NCI-H187 (cell line): ENCODE measurements at places on chromosomes 7 and 10.

- DNase-seq: no peak
Observed at GRCh38 chr7:116377721-116378120, 121.8 kb upstream of the CAV2 start.

- DNase-seq: no peak
Observed at GRCh38 chr10:9951481-9952257, 1066.0 kb upstream of the CELF2 start.

- no peak for DNase-seq
Observed at GRCh38 chr7:36732806-36733205, 8.5 kb upstream of the AOAH start.

DNA sequence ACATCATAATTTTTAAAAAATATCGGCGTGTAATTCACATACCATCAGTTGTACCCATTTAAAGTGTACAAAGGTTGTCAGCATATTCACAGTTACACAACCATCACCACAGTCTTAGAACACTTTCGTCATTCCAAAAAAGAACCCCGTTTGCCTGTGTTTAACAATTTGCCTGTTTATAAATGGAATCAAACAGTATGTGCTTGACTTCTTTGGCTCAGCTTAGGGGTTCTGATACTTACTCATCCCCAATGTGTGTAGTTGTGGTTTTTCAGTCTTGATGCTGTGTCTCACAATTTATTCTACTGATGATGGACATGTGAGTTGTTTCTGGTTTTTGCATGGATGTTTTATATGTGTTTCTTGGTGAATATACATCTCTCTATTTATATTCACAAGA is 50.0 kb downstream of the PRPF18 start:
- DNase-seq: no peak

GRCh38 chr7:33669251-33669670 is 236.1 kb upstream of the BMPER start:
- DNase-seq: no peak

DNA sequence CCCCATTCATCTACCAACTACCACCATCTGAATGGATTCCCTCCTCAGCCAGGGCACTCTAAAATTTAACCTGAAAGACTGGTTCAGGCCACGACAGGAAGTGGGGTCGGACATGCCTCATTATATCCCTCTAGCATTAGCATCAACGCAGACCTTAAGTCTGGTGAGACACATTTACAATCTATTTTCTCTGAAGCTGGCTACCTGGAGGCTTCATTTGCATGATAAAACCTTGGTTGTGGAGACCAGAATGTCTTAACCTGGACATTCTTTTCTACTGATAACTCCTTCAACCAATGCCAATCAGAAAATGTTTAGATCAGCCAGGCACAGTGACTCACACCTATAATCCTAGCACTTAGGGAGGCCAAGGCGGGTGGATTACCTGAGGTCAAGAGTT is 42.3 kb downstream of the SVOPL start:
- no peak for DNase-seq

DNA sequence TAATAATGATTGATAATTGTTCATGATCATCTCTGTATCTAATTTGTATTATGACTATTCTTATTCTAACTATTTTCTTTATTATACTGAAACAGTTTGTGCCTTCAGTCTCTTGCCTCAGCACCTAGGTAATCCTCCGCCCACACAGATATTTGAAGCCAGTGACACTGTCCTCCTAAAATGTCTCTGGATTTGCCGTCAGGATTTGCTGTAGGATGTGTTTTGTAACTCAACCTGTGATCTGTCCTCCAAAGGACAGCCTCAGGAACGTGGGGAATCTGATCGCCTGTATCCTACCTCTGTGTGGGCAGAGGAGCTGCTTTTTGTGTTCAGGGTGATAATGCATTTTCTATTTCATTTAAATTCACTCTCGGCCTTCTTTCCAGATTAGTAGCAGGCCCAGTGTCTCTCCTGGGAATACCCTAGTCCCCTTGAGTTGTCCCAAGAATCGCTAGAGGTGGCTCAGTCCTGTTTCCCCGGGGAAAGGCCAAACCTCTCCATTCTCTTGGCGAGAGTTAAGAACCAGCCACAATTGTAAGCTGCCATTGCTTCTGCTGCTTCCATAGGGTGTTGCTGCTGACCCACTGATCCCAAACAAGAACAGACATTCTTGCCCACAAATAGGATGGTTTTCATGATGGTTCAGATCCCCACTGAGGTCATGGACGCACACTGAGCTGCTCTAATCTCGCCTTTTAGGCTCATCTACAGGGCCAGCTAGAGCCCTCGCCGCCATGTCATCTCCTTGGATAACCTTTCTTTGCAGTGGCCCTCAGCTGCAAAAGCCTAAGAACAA is 136.2 kb upstream of the KCNMA1 start:
- no peak for DNase-seq

DNA sequence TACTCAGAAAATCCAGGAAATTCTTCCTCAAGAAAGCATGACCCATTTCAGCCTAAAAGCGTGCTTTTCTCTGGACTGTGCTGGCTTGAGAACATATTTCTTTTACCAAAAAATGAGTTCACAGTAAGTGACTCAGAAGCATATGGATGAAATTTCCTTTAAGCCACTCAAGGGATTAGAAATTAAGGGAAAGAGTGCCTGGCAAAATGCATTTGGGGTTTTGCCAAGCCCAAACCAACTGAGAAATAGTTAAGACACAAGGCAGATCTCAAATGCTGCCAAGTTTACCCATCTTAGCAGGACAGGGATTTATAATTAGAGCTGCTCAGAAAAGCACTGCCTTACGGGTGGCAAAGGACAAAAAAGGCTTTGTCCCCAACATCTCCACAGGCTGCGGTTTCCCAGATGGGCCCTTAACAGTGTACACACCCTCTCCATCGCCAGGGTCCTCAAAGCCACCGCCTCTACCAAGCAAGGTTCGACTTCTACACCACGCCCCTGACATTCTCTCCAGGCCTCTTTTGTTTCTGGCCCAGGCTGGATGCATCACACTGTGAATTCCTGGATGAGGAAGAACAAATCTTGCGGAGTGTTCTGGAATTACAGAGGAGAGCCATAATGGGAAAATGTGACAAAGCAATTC is 30.1 kb upstream of the CDHR3 start:
- DNase-seq: peak; percentile 76

DNA sequence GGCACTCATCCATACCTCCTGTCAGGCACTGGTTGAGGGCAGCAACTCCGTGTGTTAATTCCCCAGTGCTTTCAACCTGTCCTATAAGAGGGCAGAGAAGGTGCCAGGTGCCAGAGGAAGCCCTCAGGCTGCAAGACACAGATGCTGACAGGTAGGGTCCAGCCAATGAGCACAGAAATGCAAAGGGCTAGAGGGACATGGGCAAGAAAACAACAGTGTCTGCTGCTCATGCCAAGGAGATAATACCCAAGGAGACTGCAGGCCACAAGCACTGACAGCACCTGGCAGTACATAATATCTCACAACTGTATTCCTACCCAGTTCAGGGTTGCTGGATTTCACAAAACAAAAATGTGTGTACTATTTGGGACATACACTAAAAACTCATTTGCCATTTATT is 38.4 kb upstream of the TM9SF3 start:
- no peak for DNase-seq

DNA sequence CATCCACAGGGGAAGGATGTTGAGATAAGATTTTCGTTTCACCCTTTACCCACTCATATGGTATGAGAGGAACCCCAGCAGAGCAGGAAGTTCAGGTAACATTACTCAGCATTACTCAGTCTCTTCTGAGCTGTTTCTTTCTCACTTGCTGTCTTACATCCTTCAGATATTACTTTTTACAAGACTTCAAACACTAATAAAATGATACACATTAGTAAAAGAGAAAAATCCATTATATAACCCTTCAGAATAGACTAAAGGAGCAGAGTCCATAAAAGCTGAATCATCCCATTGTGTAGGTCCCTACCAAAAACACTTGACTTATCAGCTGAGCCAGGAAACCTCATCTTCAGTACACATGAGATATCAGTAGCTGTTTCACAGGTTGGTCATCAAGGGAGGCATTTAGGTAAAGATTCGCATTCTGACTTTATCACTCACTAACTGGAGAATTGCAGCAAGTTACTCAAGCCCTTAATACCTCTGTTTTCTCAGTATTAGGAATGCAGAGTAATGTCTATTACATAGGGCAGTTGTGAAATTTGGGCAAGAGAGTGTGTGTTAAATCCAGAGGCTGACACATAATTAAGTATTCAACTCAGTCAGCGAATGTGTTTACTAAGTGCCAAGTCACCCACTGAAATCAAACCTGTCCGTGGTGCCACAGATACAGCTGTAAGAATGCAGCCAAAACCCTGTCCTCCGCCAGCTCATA is 44.7 kb downstream of the KLF6 start:
- no peak for DNase-seq

DNA sequence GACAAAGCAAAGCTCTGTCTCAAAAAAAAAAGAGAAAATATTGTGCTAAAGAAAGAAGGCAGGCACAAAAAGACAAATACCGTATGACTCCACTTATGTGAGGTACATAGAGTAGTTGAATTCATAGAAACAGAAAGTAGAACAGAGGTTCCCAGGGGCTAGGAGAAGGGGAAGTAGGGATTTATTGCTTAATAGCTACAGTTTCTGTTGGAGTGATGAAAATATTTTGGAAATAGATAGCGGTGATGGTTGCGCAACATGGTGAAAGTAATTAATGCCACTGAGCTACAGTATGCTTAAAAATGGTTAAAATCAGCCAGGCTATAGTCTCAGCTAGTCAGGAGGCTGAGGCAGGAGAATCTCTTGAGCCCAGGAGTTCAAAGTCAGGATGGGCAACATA is 18.5 kb upstream of the NPFFR1 start:
- DNase-seq: no peak

DNA sequence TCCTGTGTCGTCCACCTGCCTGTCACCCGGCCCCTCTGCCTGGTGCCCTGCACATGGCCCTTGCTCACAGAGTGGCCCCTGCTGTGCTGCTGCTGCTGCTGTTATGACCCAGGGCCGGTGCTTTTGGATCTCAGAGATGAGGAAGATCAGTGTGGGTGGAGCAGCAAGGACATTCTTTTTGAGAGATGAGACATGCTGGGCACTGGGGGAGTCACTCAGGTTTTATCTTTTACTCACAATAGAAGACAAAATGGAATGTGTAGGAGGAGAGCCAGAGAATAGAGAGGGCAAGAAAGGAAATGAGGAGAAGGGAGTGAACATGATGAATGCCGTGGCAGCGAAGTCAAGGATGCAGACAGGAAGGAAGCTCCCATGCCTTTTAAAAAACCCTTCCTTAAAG is 611.5 kb upstream of the DPP6 start:
- DNase-seq: no peak

DNA sequence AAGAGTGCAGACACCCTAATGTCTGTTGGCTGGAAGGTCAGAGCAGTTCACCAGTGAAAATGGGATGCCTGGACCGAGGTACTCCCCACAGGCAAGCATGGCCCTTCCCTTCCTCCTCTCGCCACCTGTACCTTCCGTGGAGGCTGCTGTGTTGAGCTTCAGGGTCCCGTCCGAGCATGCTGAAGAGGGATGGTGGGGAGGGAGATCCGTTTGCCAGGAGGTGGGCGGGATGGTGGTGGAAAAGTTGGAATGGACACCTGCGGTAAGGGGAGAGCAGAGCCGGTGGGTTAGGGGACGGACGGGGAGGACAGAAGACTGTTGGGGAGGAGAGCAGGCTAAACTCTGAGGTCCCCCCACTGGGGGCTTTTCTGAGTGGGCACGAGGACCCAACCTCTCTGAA is 15.9 kb upstream of the ZNF777 start:
- no peak for DNase-seq

DNA sequence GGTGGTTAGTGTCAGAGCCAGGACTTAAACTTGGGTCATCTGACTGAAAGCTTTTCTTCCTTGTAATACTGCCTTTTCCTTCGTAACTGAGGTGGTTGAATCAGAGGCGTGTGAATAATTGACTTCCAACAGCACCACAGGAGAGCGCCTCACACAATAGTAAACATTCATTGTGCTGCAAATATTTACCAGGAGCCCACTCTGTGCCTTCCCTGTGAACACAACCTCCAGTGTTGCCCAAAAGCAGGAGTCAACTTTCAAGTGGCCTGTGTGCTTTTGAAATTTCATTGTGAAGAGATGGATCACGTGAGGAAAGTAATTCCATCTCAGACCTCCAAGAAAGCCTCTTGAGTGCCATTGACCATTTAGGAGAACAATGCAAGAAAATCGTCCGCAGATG is 60.2 kb downstream of the ADRA2A start:
- DNase-seq: peak; percentile 31

DNA sequence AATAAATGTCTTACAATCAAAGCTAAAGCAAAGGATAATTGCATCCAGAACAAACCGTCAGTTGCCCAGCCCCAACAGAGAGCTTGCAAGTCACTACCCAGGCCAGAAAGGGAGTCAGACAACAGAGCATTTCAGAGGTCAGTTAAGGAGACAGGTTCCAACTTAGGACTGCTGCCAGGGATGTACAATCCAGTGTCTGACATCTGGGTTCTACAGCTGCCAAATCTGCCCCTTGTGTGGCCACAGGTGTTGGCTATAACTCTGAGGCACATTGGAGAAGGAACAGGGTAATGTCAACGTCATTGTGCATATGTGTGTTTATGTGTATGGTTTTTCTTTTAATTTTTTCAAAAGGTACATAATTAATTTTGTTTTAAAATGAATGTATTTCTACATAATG is 85.2 kb upstream of the GLCCI1 start:
- DNase-seq: no peak

GRCh38 chr7:92517631-92518030 is 10.7 kb downstream of the PEX1 start:
- DNase-seq: no peak

DNA sequence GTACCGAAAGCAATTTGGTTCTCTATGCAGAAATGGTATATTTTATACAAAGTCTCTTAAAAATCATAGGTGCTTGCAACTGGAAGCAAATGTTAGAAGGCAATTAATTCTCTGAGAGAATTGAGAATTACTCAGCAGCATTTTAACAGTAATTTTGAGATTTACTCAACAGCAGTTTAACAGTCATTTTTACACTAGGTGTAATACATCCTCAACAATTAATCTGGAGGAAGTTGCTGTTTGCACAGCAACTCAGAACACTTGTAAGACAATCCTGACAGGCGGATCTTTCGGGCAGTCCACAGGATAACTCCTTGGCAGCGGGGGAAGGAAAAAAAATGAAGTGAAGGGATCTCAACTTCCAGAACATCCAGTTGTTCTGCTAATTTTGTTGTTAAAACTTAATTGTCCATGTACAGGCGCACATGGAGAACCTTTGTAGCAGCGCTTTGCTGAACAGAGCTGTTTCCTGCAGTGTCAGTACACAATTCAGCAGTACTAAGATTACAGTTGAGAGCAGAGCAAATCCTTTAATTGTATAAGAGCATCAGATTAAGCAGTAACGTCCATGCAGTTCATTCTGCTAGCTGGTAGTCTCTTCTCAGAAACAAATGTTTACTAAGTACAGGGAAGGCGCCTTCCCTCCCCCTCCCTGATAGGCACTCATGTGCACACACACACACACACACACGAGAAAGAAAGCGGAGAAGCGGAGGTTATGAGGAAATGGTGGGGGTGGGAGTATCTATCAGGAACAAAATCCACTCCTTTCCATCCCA is 43.8 kb downstream of the ENO4 start:
- peak; percentile 7 for DNase-seq
